GDM1 (cell line): ENCODE measurements at places on chromosomes 1 and 21.
A peak's percentile ranks its signal among the peaks of the same experiment; 100 is the strongest.

- DNase-seq = no peak
Measured at GRCh38 chr1:203528976-203529835, 35.3 kb downstream of the OPTC start.

GRCh38 chr1:21536218-21536617 is 27.0 kb downstream of the ALPL start:
- no peak for DNase-seq

DNA sequence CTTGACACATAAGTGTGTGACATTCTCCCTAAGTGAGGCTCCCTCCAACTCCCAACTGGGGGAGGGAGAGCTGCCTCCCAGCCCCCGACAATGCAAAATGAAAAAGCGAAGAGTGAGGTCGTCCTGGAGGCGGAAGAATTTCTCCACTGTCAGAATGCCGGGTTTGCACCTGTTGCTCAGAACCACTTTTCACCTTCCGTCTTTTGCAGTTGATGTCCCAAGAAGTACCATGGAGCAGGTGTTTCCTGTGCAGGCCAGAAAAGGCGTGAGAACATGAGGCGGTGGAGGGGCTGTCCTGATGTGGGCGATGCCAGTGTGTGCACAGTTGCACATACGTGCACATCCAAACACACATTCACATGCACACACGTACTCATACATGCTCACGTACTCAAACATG is 158.6 kb upstream of the AJAP1 start:
- DNase-seq = no peak

GRCh38 chr1:223346311-223346710 is 17.7 kb downstream of the SUSD4 start:
- DNase-seq = no peak

DNA sequence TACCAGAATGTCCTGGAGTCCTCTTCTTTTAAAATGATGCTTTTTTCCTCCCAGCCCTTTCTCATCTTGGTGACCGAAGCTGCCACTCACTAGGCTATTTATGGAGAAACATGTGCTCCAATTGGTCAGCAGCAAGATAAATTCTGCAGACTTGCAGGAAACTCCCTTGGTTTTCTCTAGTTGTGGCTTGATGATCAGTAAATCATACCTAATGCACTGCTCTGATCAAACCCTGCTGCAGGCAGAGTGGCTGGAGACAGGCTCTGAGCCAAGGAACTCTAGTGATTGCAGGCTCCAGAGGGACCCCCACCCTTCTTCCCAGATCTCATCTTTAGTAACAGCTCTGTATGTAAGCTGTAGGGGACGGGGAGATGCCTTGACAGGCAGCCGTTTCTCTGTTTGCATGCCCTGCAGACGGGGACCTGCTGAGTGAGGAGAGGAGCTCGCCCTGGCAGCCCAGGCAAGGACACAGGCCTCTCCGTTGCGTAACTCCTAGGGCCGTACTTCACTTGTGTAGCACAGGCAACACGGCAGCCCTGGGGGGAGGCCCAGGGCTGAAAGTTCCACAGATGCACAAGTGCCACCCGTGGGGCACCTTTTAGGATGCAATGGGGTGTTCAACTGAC is 14.5 kb downstream of the SLC6A17 start:
- no peak for DNase-seq

DNA sequence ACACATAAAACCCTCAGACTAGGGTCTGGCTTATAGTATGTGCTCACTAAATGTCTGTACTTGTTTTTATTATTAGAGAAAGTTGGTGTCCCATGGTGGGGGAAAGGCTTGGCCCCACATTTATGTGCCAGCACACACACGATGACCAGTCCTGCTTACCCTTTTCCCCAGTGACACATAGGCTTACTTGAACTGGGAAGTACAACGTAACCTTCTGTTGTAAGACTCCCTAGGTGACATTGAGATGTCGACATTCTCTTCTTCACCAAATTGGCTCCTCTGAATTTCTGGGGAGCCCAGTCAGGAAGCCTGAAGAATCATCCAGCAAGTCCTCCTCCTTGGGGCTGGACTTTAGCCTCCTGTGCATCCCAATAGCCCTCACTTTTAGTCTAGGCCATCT is 1.7 kb upstream of the MECR start:
- DNase-seq = no peak

DNA sequence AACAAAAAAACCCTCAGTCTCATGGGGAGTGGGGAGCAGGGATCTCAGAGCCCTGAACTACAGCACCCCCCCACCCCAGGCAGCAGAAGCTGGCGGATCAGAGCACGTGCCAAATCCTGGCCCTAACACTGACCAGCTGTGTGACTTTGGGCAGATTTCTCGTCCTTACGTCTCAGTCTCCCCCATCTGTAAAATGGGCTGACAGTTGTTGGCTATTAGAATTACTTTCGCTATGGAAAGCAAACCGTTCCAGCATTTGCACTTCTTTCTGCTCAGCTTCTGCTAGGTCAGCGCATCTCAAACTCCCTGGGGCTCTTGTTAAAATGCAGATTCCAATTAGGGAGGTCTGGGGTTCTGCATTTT is 15.5 kb downstream of the TNFRSF8 start:
- DNase-seq = no peak

- no peak for DNase-seq
Measured at GRCh38 chr1:228313536-228314277, 92.9 kb downstream of the TRIM11 start.

DNA sequence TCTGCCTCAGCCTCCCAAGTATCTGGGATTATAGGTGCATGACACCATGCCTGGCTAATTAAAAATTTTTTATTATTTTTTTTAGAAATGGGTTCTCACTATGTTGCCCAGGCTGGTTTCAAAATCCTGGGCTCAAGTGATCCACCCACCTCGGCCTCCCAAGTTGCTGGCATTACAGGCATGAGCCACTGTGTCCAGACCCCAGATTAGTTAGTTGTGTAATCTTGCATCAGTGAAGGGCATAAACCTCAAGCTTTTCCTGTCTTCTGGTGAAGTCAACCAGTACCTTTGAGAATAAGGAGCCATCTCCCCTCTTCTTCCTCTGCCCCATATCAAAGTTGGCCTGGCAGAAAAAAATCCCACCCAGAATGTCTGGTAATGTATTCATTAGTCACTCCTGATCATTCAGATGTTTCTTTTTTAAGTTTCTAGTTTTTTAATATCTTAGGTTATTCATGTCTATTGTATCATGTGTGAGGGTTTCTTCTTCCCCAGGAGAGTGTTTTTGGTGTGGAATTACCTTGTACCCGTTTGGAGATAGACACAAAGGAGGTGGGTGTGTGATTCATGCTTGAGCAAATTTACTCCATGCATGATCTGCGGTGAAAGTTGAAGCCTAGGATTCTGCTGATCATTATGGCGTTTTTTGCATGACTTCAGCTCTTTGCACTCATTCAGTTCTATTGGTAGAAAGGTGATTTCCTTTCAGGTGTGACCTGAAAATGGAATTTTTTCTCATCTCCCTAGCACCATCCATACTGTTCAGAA is 144.0 kb downstream of the FMN2 start:
- no peak for DNase-seq

DNA sequence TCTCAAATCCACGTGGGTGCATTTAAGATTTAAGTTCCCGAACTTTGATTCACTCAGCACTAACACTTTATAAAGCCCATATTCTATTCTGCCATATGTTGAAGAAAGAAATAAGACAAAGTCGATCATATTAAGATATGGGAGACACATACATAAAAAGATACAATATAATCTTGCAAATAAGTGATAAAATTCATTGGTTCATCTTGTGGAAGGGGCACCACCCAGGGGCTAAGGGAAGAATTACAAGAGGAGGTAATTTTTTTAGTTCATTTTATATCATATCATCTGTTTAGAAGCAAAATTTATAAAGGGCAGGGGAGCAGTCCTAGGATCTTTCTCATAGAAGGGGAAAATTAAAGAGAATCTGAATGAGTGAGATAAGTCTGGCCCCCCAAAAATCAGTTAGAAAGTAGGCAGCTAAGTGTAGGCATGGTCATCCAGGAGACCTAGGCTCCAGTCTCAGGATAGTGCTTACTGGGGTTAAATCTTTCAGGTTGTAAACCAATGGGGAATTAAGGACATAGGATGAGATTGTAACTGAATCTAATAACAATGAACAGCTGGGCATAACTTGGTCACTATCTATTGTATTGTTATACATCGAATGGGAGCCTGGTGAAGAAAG is 124.2 kb upstream of the L1TD1 start:
- no peak for DNase-seq

- DNase-seq = peak; percentile 44
Measured at GRCh38 chr1:114102136-114102535, 51.5 kb downstream of the SYT6 start.

- no peak for DNase-seq
Measured at GRCh38 chr1:45922813-45923212, 119.4 kb downstream of the MAST2 start.

- no peak for DNase-seq
Measured at GRCh38 chr1:8213676-8214075, 104.2 kb upstream of the SLC45A1 start.

- DNase-seq = no peak
Measured at GRCh38 chr21:43890042-43890441, 25.0 kb downstream of the AGPAT3 start.

DNA sequence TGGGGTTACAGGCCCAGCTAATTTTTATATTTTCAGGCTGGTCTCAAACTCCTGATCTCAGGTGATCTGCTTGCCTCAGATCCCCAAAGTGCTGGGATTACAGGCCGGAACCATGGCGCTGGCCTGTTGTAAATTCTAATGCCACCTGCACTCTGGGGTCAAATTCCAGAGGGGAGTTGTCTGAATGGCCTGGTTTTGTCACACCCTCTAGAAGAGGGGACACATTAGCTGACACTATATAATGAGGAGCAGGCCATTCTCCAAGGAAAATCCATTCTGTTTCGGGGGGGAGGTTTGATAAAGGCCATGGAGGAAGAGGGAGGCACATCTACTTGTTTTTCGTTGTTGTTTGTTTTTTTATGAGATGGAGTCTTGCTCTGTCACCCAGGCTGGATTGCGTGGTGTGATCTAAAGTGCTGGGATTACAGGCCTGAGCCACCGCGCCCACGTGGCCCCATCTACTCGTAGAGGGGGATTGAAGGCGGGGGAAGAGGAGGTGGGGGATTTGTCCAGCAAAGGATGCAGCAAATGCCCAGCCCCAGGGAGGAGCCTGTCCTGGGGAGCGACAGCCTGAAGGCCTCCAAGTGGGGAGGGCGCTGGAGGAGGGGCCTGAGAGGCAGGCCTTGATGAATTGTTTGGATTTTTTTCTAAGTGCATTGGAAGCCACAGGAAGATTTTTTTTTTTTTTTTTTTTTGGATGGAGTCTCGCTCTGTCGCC is 78.4 kb upstream of the SLC45A1 start:
- DNase-seq = no peak
